ENCODE measurements at places on chromosomes 6 and 20.

DNA sequence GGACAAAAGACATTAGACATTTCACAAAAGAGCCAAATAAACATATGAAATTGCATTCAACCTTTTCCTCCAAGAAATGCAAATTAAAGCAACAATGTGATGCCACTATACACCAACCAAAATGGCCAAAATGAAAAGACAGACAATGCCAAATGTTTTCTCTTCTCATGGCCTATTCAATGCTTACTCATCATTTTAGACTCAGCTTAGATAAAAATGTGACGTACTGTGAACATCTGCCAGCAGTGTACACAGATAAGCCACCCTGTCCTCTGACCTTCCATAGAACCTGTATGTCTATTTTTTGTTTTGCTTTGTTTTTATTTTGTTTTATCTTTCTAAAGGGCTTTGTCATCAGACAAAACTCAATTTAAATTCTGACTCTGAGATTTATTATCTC lies 385.2 kb downstream of the FRK start:
- DNase-seq: no peak

GRCh38 chr20:38023181-38024001 lies 9.9 kb downstream of the TTI1 start:
- DNase-seq: peak; percentile 71

- DNase-seq: no peak
Measured at GRCh38 chr20:46642265-46642968, 8.8 kb downstream of the SLC13A3 start.

GRCh38 chr6:155782320-155782731 lies 326.7 kb upstream of the NOX3 start:
- peak; percentile 60 for DNase-seq

- DNase-seq: peak; percentile 50
Measured at GRCh38 chr6:138107078-138107751, at the start of gene PERP. Gene PERP, minus strand, starts transcription at chr6:138107419. Its CDS starts 79 bp downstream, at chr6:138107340.

DNA sequence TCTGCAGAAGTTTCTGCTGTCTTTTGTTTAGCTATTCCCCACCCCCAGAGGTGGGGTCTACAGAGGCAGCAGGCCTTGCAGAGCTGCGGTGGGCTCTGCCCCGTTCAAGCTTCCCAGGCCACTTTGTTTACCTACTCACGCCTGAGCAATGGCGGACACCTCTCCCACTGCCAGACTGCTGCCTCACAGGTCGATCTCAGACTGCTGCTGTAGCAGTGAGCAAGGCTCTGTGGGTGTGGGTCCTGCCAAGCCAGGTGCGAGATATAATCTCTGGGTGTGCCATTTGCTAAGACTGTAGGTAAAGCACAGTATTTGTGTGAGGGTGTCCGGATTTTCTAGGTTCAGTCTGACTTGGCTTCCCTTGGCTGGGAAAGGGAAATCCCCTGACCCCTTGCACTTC lies 23.6 kb upstream of the ZNF337 start:
- DNase-seq: no peak

GRCh38 chr6:138086573-138087196 lies 20.5 kb downstream of the PERP start:
- no peak for DNase-seq

GRCh38 chr6:46555129-46555528 lies 63.9 kb upstream of the RCAN2 start:
- DNase-seq: no peak

Data from AG10803 (cell line).